LHCN-M2 (cell line): ENCODE measurements at places on chromosomes 7 and 10. TPM values are rescaled to one million over a fixed set of nuclear protein-coding genes. Genes with fewer than 3 reads are reported as not detected.
A peak's percentile ranks its signal among the peaks of the same experiment; 100 is the strongest.

DNA sequence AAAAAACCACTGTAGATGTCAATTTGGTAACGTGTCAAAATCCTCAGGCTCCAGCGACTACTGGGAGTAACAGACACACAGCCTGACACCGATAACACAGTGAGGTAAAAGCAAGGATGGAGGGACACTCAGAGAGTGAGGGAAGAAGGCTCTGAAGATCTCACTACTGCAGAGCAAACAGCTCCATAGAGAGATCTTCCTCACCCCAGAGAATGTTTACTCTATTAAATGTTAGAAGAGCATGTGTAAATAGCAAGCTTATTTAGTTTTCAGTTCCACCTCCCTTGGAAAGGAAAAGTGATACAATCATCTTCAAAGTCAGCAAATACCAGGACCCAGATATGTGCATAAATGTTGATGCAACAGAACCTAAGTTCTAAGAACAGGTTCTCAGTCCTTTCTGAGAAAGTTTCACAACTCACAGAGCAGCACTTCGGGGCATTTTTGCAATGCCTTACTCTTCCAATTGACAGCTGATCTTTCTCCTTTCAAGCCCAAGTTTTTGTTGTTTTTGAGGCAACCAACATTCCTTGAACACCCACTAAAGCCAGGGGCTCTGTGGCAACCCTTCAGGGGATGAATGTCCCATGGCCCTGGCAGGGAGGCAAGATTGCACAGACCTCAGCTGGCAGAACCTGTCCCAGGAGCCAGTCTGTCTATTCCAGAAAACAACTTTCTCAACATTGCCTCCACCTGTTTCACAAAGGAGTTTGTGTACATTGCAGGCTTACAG is 177.4 kb downstream of the SFMBT2 start:
- DNase-seq = no peak

GRCh38 chr7:70421319-70421718 is 710.6 kb upstream of the GALNT17 start:
- DNase-seq = no peak

DNA sequence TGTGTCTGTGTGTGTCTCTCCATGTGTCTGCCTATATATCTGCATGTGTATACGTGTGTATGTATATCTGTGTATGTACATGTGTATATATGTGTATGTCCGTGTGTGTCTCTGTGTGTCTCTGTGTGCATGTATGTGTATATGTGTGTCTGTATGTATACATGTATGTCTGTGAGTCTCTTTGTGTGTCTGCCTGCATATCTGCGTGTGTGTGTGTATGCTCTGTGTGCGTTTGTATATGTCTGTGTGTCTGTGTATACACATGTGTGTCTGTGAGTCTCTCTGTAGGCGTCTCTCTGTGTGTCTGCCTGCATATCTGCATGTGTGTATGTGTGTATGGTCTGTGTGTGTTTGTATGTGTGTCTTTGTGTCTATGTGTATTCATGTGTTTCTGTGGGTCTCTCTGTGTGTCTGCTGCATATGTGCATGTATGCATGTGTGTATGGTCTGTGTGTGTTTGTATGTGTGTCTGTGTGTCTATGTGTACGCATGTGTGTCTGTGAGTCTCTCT is 23.7 kb upstream of the KLF6 start:
- DNase-seq = no peak

DNA sequence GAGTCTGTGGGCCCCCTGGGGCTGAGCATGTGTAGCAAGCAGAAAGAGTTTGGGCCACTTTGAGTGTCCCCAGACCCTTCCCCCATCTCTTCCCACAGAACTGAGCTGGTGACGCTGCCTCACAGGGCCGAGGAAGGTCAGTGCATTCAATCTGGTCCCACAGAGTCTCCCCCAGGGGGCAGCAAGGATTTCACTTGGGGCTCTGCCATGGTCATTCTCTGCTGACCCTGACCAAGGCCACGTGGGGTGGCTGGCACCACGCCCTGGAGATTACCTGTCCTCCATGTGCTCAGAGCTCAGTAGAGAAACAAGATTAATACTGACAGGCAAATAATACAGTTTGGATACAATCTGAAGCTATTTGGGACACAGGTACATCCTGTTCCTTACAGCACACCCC is 30.2 kb downstream of the ADRA2A start:
- DNase-seq = no peak

GRCh38 chr10:44343843-44344242 is 41.1 kb downstream of the CXCL12 start:
- DNase-seq = no peak

DNA sequence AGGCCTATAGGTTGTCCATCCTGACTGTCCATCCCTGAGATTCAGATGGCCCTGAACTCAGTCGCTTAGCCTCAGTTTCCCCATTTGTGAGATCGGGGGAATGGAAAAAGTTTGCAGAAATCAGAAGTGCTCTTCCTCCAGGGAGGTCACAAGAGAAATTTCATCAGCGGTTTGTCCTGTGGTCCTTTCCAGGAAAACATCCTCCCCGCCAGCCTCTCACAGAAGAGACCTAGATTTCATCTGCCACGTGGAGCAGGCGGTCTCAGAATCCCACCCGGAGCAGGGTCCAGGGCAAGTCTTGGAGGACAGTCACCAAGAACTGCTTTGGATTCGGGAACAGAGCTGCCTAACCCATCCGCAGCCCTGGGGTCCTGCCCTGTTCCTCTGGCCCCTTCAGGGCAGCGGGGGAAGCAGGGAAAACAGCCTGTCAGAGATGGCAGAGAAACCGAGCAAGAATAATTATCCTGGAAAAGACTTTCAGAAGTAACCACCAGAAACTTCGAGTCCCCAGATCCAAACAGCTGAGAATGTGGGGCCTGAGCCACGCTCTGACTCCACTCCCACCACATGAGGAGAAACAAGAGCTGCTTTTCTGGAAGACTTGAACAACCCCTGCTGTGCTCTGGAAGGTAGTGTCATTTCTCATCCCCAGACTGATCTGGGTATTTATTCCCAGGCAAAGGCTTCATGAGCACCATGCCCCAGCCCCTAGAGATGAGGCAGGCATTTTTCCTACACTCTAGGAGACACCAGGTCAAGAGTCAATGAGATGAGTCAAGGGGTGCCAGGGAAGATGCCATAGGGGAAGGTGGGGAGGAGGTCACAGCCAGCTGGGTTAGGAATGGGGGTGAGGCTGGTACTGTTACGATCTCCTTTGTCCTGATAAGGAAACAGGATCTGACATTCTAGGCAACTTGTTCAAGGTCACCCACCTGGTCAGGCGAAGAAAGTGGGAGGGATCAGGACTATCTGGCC is 1.1 kb upstream of the TNS3 start:
- peak; percentile 97 for DNase-seq

DNA sequence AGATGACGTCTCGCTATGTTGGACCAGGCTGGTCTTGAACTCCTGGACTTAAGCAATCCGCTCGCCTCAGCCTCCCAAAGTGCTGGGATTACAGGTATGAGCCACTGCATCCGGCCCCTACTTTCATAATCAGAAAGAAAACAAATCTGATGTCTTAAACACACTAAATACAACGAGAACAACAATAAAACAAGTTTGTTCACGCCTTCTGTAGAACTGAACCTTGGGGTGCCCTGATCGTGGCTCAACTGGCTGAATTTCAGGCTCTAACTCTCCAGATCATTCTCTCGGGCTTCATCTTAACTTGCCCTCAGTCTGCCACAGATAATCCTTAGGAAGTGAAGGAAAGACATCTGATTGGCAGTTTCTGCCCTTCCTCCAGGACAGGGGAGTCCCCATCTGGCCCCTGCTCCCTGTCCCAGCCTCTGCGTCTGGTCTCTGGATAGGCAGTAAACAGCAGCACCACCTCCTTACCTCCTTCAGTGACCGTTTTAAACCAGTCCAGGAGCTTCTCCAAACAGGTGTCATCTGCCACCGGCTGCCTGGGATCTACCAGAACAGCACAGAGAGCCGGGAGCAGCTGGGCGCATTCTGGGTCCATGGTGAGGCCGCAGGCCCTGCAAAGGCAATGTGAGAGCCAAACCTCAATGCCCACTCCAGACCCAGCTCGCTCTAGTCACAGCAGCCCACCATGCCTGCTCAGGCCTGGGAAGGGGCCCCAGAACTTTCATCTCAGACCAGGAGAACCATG is 1.3 kb downstream of the BRAT1 start:
- no peak for DNase-seq

DNA sequence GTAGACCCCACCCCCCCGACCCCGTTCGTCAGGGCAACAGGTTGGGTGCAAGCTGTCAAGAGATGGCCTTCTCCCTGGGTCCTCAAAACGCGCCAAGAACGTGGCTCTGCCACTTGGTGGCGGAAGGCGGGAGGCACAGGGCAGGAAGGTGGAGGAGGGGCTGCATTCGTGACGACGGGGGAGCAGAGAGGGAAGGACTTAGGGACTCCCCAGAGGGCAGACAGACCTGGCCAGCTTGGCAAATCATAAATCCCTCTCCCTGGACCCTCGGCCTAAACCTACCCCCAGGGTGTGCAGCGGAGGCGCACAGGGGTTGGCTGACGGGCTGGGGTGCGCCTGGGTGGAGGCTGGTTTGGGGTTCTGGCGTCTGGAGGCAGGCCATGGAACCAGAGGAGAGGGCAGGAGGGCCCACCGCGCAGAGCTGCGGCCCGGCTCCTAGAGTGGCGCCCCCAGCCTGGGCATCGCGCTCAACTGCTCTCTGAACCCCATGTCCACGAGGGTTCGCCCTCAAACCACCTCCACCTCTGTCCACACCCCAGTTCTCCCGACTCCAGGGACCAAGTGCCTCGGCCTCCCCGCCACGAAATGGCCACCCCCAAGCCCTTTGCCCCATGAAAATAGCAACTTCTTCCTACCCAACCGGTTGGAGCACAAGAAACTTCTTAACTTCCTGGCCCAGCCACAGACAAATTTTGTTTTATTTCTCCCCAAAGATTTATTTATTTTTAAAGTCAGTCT is 10.8 kb upstream of the GATA3 start:
- no peak for DNase-seq

DNA sequence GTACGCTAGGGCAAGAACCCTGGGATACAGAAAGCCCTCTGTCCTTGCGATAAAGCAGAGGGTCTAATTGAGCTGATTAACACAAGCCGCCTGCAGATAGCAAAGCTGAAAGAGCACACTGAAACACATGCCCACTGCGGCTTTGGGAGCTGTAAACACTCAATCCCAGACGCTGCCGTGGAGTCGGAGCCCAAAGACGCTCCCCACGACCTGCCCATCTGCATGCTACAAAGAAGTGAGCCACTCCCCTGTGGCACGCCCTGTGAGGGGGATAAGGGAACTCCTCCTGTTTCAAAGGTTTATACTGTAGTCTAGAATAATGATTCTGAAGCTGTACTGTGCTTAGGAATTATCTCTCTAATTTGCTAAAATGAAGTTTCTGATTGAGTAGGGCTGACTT is 985.6 kb upstream of the GHITM start:
- no peak for DNase-seq

- DNase-seq = no peak
Measured at GRCh38 chr10:88233870-88234269, 349.2 kb downstream of the RNLS start.

- DNase-seq = no peak
Measured at GRCh38 chr7:149773446-149774236, at the start of gene ZNF467. ZNF467 (minus strand) TSS chr7:149773588; CDS start chr7:149771032, 2,556 bp downstream.

TDRD1 gene
- 0.06 TPM in 1 of 2 replicates, not detected in the other for total RNA-seq

LSM8 gene
- total RNA-seq = 43.9 and 71.4 TPM in 2 replicates

ITIH2 gene
- total RNA-seq = not detected in 2 replicates

PNLIPRP1 gene
- total RNA-seq = not detected in 2 replicates

TUBAL3 gene
- not detected in 2 replicates for total RNA-seq

CHAT gene
- not detected in 2 replicates for total RNA-seq
